NCI-H774 (cell line): ENCODE measurements at places on chromosomes 3 and 15.

DNA sequence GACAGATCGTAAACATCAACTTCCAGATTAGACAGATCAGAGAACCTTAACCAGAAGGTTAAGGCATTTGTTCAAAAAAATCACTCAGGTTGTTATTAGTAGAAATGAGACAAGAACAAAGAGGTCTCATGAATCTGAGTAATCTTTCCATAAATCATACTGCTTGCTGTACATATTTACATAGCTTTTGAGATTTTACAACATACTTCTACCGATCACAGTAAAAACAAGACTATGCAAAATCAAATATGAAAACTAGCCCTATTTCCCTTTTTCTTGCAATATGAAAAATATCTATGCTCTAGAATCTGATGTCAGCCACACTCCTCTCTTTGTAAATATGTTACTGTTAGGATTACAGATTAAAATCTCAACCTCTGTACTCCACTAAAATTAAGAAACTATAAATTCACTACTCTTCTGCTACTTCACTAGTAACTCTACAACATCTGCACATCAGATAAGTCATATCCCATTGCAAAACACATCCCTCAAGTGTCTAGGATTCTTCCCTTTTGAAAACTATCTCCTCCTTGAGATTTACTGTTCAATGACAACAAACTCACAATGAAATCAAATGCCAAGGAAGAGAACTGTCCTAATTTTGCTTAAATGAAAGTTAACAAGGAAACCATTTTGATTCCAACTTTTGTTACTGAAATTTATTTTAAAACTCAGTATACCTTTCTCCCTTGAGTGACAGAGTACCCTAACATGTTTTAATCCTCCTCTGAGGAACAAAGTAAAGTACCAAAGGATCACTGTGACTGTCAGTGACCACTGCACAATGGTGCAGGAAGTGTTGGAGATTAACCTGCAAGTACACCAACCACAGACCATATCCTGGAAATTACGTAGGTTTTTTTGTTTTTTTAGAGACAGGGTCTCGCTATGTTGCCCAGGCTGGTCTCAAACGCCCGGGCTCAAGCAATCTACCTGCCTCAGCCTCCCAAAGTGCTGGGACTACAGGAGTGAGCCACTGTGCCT, 12.8 kb downstream of the DCUN1D1 start:
- DNase-seq = no peak

DNA sequence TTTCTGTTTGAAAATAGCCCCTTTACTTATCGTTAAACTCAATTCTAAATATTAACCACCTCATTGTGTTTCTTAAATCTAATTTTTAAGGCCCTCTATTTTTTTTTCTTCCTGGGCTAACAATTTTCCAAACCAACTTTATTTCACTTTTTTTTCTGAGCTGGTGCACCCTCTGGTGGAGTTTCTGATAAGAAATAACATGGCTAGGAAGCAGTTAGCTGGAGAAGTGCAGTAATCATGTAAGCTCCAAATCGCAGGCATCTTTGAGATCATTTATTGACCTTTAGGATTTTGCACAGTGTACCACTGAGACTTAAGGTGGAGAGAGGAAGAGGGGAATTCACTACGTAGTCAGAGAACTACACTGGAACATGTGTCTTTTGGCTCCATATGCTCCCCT, 6.4 kb downstream of the TMEM207 start:
- no peak for DNase-seq

DNA sequence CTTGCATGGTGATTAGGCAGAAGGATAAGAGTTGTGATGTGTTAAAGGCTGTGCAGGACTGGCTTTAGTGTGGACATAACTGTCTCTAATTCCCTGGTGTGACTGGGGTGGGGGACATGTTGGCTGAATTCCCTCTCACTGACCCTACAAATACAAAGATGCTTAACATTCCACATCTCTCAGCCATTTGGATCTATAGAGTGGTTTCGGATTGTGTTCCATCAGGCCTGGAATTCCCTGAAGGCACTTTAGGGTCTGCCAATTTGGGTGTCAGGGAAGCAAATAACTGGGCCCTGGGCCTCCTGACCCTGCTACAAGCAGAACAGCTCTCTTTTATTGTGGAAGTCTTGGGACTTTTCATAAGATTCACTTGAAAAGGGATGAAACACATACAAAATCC, 56.2 kb downstream of the ARHGEF26 start:
- DNase-seq = no peak

DNA sequence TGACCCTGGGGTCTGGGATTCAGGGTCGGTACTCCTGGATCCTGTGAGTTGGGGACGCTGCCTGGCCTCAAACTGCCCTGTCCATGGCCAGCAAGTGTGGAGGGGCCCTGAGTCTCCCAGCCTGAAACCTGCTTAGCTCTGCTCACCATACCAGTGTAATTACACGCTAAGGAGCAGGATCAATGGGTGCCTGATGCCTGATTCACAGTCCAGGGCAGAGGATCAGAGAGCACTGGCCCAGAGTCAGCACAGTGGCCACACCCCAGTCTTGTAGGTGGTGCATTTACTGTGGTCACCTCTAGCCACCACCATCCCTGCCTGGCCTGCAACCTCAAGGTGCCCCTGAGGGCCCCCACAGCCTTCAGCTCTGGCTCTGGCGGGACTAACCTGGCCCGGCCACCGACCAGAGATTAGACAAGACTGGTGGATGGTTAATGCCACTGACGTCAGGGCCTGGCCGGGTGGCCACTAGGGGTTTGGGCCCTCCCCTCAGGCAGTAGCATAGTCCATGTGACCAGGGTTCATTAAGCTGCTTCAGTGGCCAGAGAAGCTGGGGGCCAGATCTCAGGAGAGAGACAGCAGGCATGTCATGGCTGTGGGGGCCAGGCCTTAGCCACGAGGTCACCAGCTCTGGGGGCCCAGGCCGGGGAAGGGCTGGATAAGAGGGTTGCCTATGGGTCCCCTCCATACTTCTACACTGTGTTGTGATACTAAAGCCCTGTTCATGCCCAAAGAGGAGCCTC, 3.3 kb upstream of the SLC38A3 start:
- DNase-seq = no peak

- no peak for DNase-seq
Measured at GRCh38 chr3:136332302-136332701, 82.2 kb downstream of the PCCB start.

DNA sequence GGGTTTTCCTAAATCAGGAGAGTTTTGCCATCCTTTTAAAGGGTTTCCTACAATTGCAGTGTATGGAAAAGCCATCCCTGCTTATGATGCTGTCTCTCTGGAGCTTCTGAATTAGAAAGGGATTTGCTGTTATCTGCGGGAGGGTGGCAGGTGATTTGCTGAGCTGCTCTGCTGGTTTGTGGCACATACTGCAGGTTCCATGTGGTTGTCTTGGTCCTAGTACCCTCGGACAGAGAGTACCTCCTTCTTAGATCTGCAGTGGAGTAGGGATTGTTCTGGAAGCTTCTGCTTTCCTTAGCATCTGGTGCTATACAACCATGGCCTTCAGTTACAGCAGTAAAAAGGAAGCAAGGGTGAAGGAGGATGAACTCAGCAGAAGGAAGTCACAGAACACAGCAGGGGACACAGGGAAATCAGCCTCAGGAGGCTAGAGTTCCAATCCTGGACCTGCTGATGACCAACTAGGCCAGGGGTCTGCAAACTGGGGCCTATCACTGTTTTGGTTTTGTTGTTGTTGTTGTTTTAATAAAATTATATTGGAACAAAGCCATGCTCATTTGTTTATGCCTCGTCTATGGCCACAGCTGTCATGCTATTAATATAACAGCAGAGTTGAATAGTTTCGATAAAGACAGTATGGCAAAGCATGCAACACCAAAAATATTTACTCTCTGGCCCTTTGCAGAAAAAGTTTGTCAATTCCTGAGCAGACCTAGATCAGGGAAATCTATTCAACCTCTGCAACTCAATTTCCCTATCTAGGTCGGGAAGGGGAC, 39.5 kb downstream of the STARD5 start:
- DNase-seq = no peak

- DNase-seq = no peak
Measured at GRCh38 chr3:1830851-1831250, 267.8 kb upstream of the CNTN4 start.
